Tibial artery (tissue), 4 donors: ENCODE measurements at places on chromosomes 6 and 20.

GRCh38 chr6:16901782-16902181 is 140.5 kb upstream of the ATXN1 start:
- DNase-seq, result peak; percentile 75
- no peaks in the 10 kb centered on the region for H3K27me3 ChIP-seq
- H3K36me3 ChIP-seq, result no peaks in the 10 kb centered on the region
- H3K27ac ChIP-seq, result no peak overlapping the region
- H3K4me3 ChIP-seq, result no peak overlapping the region

- no peaks in the 10 kb centered on the region for H3K27me3 ChIP-seq
- H3K36me3 ChIP-seq, result no peaks in the 10 kb centered on the region
- DNase-seq, result no peak
Measured at GRCh38 chr20:5039255-5039657, 37.9 kb upstream of the SLC23A2 start.

DNA sequence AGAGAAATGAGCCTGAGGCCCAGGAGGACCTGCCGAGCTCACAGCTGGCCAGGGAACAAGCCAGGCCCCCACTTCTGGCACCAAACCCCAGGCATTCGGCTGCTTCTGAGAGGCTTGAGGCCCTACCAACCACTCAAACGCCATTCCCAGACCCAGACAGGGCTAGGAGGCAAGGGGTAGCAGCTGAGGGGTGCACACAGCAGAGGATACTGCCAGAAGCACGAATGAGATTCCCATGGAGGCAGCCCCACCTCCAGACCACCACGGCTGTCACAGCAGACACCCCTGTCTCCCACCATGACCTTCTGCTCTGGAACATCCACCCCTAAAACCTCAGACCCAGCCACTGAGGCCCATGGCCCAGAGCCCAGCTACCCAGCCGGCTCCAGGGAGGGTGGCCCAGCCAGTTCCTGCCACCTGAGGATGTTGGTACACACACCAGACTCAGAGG is 36.1 kb downstream of the NTSR1 start:
- peaks cover 60% of the 10 kb centered on the region for H3K27me3 ChIP-seq
- no peaks in the 10 kb centered on the region for H3K4me1 ChIP-seq
- DNase-seq, result no peak
- no peaks in the 10 kb centered on the region for H3K36me3 ChIP-seq

DNA sequence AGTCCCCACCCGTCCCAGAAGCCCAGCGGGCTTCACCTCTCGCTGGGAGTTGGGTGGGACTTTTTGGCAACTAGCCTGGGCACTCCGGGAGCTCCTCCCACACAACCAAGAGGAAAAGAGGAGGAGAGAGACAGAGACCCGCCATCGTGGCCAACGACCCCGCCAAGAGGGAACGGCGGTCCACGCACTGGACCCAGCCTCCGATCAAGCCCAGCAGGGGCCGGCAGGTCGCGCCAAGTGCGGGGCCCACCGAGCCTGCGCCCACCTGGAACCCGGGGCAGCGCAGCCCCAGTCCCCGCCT is 3.0 kb upstream of the TMEM14C start:
- H3K4me3 ChIP-seq, result peak overlapping the region; percentile 67
- peak overlapping the region; percentile 83 for H3K27ac ChIP-seq
- no peak for DNase-seq
- H3K4me1 ChIP-seq, result peaks cover 18% of the 10 kb centered on the region
- no peaks in the 10 kb centered on the region for H3K27me3 ChIP-seq

DNA sequence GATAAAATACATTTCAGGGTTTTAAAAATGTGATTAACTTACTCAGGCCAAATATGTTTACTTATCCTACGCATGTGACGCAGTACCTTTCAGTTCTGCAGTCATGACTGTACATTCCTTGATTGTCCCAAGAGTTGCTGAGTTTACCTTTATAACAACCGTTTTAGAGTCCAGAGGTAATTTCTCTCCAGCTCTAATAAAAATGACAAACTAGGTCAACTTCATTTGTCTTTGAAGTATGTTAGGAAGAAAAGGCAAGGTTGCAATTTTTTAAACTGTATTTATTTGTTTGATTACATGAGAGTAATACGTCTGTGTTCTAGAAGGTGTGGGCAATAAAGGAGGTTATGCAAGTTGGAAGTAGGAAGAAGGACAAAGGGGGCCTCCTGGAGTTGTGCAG is 38.6 kb upstream of the UBR2 start:
- H3K27ac ChIP-seq, result no peak overlapping the region
- H3K4me3 ChIP-seq, result no peak overlapping the region
- H3K27me3 ChIP-seq, result no peaks in the 10 kb centered on the region
- H3K36me3 ChIP-seq, result no peaks in the 10 kb centered on the region
- no peak for DNase-seq
- H3K4me1 ChIP-seq, result no peaks in the 10 kb centered on the region
